Dermis blood vessel endothelial cell (primary cell): ENCODE measurements at places on chromosomes 4 and X.

GRCh38 chr4:1982124-1983052 is 26.4 kb downstream of the NELFA start:
- no peak for DNase-seq

DNA sequence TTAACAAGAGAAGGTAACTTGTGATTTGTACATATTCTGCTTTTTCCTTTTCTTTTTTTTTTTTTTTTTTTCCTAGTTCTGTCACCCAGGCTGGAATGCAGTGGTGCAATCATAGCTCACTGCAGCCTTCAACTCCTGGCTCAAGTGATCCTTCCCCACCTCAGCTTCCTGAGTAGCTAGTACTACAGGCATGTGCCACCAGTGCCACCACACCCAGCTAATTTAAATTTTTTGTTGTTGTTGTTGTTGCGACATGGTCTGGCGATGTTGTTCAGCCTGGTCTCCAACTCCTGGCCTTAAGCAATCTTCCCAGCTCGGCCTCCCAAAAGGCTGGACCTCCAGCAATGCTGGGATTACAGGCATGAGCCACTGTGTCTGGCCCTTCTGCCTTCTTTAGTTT is 1.5 kb upstream of the TACR3 start:
- no peak for DNase-seq

DNA sequence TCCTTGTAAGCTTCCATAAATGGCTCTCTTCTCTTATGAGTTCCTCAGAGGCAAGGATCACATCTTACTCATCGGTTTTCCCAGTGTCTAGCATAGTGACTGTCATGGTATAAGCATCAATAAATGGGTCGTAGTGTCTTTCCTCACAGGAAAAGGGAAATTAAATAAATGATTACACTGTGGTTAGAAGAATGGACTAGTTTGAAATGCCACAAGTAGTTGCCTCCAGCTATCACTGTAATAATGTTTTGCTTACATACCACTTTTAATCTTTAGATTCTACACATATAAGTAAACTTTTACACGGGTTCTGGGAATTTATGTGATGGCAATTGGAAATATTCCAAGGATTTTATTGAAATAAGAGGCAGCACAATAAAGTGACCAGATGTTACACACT is 152.8 kb upstream of the CXorf51A start:
- DNase-seq = no peak

DNA sequence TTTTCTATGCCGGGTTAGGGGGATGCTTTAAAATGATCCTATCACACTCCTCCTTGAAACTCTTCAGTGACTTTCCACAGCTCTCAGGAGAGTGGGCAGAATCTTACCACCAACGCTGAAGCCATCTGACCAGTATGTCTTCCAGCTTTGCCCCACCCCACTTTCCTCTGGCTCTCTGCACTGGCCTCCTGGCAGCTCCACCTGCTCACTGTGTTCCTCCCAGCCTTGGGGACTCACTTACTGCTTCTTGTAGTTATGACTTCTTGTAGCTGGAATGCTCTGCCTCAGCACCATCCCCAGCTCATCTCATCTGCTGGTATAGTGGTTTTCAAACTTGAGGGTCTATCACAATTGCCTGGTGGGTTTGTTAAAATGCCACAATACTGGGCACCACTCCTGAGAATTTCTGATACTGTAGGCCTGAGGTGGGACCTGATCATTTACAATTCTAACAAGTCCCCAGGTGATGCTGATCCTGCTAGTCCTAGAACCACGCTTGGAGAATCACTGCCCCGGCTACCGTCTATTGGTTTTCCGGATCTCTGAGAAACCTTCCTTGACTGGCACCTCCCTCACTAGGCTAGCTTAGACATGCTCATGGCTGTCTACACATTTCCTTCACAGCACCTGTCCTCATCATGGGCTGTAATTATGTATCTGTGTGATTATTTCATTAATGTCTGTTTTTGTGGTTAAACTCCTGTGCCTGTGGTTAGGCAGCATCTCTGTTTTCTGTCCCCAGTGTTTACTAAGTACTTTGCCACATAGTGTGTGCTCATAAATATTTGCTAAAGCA is 152.2 kb downstream of the MGST2 start:
- no peak for DNase-seq

GRCh38 chr4:69858690-69859089 is 1.3 kb downstream of the SULT1E1 start:
- DNase-seq = peak; percentile 64

GRCh38 chr4:182578402-182578801 is 335.2 kb downstream of the TENM3 start:
- DNase-seq = peak; percentile 85

DNA sequence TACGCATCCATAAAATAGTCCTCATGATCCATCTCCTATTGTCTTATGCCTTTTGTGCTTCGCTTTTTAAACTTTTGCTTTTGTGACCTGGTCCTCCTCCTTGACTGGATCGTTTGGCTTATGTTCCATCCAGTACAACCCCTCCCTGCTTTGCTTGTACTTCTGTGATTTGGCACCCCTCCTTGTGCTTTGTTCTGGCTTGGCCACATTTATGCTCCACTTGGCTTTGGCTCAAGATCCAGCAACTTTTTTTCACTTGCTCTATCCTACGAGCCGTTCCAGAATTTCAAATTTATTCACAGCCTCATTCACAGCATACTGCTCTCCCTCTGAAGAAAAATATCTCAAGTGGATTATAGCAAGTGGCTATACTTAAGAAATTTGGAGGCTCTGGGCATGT is 28.0 kb upstream of the GLRA2 start:
- DNase-seq = no peak

DNA sequence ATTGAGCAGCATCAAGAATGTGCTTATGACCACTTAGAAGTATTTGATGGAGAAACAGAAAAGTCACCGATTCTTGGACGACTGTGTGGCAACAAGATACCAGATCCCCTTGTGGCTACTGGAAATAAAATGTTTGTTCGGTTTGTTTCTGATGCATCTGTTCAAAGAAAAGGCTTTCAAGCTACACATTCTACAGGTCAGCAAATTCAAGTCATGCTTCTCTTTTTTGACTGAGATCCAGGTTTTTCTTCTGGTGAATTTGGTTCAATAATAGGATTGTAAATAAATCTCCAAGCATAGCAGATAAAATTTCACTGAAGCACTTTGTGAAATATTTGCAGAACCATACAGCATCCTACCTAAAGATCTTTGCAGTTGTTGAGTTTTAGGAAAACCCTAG is 218.1 kb downstream of the TLL1 start:
- no peak for DNase-seq

GRCh38 chr4:37687681-37688080 is 1.5 kb upstream of the RELL1 start:
- DNase-seq = no peak

GRCh38 chr4:80221161-80221560 is 23.9 kb downstream of the PRDM8 start:
- peak; percentile 43 for DNase-seq

- DNase-seq = no peak
Measured at GRCh38 chr4:182453830-182454229, 210.6 kb downstream of the TENM3 start.

- DNase-seq = no peak
Measured at GRCh38 chr4:92968996-92969395, 665.2 kb downstream of the GRID2 start.
